Adrenal gland (tissue), 19 donors: ENCODE measurements at places on chromosomes 6 and 20.
A peak's percentile ranks its signal among the peaks of the same experiment; 100 is the strongest.

DNA sequence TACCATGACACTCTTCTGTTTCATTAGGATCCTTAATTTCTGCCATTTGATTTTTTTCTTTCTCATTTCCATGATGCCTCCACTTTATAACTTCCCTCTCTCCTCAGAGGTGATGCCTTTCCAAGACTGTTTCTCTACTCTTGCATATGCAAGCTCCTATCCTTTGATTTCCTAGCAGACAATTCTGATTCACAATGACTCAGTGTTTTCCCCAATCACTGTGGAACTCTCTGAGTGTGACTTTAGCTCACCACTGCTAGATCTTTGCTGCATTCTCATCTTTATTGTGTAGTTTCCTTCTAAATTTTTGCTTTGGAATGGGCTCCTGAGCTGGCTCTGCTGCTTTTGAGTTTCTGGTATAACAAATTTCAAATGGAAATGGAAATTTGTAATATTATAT lies 184.9 kb downstream of the TINAG start:
- no peak for DNase-seq

GRCh38 chr6:144689503-144690040 lies 404.4 kb downstream of the UTRN start:
- DNase-seq: peak; percentile 32

DNA sequence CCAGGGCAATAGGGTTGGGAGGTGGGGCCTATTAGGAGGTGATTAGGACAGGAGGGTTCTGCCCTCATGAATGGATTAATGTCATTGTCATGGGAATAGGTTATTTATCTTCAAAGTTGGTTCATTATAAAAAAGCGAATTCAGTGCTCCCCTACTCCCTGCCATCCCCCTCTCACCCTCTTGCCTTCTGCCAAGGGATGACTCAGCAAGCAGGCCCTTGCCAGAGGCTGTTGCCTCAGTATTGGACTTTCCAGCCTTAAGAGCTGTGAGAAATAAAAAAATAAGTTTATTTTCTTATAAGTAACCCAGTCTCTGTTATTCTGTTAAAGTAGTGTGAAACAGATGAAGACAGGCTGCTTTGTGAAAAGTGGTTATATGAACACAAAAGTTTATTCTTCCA lies 381.1 kb upstream of the ZFP64 start:
- DNase-seq: no peak

DNA sequence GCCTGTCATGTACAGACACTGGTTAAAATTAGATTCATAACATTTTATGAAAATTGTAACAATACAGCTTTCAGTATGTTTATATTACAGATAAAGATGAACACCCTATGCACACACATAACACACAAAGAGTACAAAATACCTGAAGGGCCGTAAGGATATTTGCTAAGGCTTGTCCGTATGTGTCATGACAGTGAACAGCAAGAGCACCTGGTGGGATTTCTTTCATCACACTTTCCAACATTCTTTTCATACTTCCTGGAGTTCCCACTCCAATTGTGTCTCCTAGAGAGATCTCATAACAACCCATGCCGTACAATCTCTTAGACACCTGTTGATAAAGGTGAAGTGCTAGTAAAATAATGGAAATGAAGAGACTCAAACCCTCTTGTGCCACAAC lies 83.7 kb downstream of the HMGCLL1 start:
- DNase-seq: no peak

GRCh38 chr6:108608453-108609275 lies 47.9 kb downstream of the FOXO3 start:
- DNase-seq: no peak

DNA sequence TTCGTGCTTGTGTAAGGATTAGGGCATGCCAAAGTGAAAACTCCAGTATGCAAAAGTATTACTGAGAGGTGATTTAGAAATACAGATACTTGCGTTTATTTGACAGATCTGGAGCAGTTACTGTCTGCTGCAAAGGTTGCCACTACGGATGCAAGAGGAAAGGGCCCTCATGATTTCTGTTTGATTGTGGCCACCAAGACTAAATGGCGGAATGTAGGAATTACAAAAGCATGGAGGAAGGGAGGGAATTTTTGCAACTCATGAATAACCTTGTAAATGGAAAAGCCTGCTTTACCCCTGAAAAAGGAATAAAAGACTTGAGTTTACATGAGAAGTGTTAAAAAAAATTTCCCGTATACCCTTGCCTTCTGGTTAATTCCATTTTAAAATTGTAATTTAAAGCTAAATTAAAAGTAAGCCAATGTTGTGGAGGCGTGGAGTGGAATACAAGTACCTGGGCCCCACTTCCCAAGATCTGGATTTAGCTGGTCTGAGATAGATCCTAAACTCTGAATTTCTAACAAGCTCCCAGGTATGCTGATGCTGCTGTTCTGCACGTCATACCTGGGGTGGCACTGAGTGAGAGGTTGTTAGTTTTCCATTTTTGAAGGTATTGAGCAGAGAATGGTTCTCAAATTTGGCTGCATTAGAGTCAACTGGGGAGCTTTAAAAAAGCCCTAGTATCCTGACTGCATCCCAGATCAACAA lies 56.6 kb upstream of the NKX2-2 start:
- DNase-seq: no peak

- DNase-seq: no peak
Measured at GRCh38 chr6:39128106-39128505, 13.1 kb upstream of the SAYSD1 start.

- DNase-seq: no peak
Measured at GRCh38 chr6:5084360-5084780, 771 bp upstream of the PPP1R3G start.

DNA sequence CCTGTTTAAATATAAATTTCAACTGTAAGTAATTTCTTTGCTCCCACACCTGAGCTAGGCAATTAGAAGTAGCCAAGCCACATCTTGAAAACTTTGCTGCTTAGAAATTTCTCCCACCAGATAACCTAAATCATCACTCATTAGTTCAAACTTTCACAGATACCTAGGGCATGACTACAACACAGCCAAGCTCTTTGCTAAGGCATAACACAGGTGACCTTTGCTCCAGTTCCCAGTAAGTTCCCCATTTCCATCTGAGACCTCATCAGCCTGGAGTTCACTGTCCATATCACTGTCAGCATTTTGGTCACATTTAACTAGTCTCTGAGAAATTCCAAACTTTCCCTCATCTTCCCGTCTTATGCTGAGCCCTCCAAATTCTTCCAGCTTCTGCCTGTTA lies 79.8 kb upstream of the OPRM1 start:
- DNase-seq: no peak

DNA sequence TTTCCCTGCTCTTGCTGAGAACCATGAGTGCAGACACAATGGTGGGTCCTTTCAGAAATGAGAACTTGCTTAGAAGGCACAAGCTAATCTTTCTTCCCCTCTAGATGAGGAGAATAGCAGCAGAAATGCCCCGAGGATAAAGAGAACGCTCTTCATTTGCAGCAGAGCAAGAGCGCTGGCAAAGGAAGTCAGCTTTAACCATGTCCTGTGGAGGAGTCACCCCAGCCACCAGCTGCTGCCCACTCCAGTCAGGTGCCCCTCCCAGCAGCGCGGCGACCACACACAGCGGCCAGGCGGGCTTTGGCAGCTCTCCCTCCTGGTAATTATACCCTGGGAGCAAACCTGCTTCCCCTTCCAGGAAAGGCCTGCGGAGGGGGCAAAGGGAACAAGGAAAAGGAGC lies 42.4 kb upstream of the EMILIN3 start:
- no peak for DNase-seq
